Activated naive CD4-positive, alpha-beta T cell (primary cell): ENCODE measurements at places on chromosomes 1 and 21.

- no peak for DNase-seq
Observed at GRCh38 chr1:201009962-201010645, 13.4 kb downstream of the KIF21B start.

GRCh38 chr1:227685807-227686206 lies 49.3 kb downstream of the JMJD4 start:
- DNase-seq = no peak

GRCh38 chr1:110337704-110338308 lies 1.4 kb upstream of the RBM15 start:
- DNase-seq = no peak

DNA sequence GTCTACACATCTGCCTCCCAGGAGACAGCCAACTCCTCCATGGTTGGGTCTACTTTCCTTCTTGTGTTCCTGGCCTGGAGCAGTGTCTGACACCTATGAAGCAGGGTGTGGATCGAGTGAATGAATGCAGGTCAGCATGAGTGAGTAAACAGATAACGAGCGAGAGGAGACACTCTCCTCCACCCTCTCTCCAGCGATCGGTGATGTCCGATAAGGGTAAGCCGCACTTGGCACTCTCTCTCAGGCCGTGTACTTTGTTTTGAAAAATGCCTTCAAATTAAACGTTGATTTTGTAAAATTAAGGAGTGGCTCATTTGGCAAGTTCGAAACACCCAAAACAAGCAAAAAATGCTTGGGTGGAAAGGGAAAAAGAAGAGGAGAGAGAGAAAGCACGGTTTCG lies 43.8 kb upstream of the DMRTB1 start:
- DNase-seq = no peak

DNA sequence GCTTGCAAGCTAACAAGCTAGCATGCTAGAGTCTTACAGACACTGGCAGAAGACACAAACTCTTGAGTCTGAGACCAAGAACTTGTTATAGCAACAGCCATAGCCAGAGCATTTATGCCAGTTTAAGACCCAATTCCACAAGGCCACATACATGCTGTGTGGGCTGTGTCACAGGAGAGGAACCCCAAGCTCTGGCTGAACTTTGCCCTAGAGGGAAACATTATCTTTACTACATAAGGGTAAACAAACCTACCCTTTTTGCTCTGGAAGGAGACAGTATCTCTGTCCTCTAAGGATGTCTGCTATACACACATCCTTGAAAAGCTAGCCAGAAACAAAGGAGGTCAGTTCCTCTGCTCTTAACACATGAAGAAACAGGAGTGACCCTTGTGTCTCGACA lies 70.3 kb downstream of the HSF2BP start:
- no peak for DNase-seq
